Naive thymus-derived CD8-positive, alpha-beta T cell (primary cell): ENCODE measurements at places on chromosomes 6 and 20. TPM values are rescaled to one million over a fixed set of nuclear protein-coding genes. Genes with fewer than 3 reads are reported as not detected.

SYNDIG1 gene
- not detected for total RNA-seq

GDAP1L1 gene
- total RNA-seq: not detected

TMX4 gene
- 42.9 TPM for total RNA-seq

HSF2 gene
- total RNA-seq: 33.3 TPM

NT5E gene
- total RNA-seq: 56.5 TPM

SPATA25 gene
- total RNA-seq: 4.8 TPM

CASS4 gene
- total RNA-seq: 12.9 TPM

LHFPL5 gene
- total RNA-seq: not detected

DAAM2 gene
- not detected for total RNA-seq

CAPN11 gene
- not detected for total RNA-seq

ANGPT4 gene
- not detected for total RNA-seq

DNA sequence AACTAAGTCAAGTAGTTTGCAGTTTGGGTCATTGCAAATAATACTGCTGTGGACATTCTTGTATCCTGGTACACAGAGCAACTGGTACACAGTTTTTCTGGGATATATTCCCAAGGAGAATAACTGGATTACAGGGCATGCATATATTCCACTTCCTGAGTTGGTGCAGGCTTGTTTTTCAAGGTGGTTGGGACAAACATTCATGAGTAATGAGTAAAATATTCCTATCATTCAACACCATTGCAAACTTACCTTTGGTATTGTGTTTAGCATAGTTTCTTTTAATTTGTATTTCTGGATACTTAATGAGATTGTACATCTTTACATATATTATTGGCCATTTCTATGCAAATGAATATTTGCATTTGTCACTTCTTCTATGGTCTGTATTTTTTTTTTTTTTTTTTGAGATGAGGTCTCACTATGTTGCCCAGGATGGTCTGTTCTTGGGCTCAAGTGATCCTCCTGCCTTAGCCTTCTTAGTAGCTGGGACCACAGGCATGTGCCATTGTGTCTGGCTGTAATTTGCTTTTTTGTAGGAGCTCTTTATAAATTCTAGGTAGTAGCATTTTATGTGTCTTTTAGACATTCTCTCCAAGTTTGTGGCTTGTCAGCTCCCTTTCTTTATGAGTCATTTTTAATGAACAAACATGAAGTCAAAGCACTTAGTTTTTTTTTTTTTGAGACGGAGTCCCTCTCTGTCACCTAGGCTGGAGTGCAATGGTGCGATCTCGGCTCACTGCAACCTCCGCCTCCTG lies 158.7 kb downstream of the SOX4 start:
- no peaks in the 10 kb centered on the region for H3K36me3 ChIP-seq
- no peaks in the 10 kb centered on the region for H3K4me1 ChIP-seq
- H3K27me3 ChIP-seq: no peaks in the 10 kb centered on the region
- no peak overlapping the region for H3K27ac ChIP-seq

DNA sequence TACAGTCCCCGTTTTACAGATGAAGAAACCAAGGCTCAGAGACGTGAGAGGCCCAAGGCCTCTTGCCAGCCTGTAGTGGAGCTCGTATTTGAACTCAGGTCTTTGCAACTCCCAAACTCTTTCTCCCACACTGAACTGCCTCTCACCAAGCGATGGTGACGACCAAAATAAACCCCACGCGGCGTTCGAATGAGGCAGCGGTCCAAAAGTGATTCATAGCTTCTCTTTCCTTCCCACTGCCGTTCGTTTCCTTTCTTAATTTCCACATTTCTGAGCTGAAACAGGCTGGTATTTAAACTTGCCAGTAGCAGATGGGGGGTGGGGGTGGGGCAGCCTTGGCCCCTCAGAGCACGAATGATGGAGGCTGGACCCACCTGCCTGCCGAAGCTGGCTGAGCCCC lies 252.9 kb upstream of the KCNG1 start:
- H3K27me3 ChIP-seq: peaks cover 26% of the 10 kb centered on the region
- peaks cover 5% of the 10 kb centered on the region for H3K4me1 ChIP-seq
- no peaks in the 10 kb centered on the region for H3K36me3 ChIP-seq
- H3K4me3 ChIP-seq: no peak overlapping the region
- no peak for DNase-seq
- no peak overlapping the region for H3K27ac ChIP-seq

GRCh38 chr6:100944644-100945043 lies 63.5 kb upstream of the ASCC3 start:
- H3K4me1 ChIP-seq: no peaks in the 10 kb centered on the region
- no peaks in the 10 kb centered on the region for H3K36me3 ChIP-seq
- peaks cover 36% of the 10 kb centered on the region for H3K27me3 ChIP-seq
- no peak for DNase-seq

- no peak for DNase-seq
- no peaks in the 10 kb centered on the region for H3K36me3 ChIP-seq
- no peak overlapping the region for H3K4me3 ChIP-seq
- peak overlapping the region; percentile 27 for H3K27ac ChIP-seq
- no peaks in the 10 kb centered on the region for H3K27me3 ChIP-seq
- peaks cover 40% of the 10 kb centered on the region for H3K4me1 ChIP-seq
Measured at GRCh38 chr6:149079456-149079855, 238.1 kb upstream of the TAB2 start.

GRCh38 chr20:5171790-5172164 lies 45.0 kb downstream of the CDS2 start:
- H3K27me3 ChIP-seq: no peaks in the 10 kb centered on the region
- peaks cover 27% of the 10 kb centered on the region for H3K4me1 ChIP-seq
- no peaks in the 10 kb centered on the region for H3K36me3 ChIP-seq
- no peak for DNase-seq
- no peak overlapping the region for H3K4me3 ChIP-seq

GRCh38 chr20:59378396-59378795 lies 78.0 kb downstream of the EDN3 start:
- no peaks in the 10 kb centered on the region for H3K27me3 ChIP-seq
- H3K27ac ChIP-seq: no peak overlapping the region
- no peak for DNase-seq
- no peak overlapping the region for H3K4me3 ChIP-seq

DNA sequence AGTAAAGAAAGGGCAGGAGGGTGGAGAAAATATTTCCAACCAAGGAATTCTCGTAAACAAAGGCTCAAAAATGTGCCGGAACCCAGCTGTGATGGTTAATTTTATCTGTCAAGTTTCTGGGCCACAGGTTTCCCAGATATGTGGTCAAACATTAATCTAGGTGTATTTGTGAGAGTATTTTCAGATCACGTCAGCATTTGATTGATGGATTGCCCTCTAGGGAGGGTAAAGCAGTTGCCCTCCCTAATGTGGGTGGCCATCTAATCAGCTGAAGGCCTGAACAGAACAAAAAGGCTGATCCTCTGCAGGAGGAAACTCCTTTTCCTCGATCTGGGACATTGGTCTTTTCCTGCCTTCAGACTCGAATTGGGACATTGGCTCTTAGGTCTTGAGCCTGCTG lies 298.7 kb upstream of the TCF21 start:
- no peak for DNase-seq
- no peaks in the 10 kb centered on the region for H3K27me3 ChIP-seq
- H3K4me1 ChIP-seq: no peaks in the 10 kb centered on the region

- H3K36me3 ChIP-seq: peaks cover 13% of the 10 kb centered on the region
- H3K27ac ChIP-seq: no peak overlapping the region
- DNase-seq: no peak
- H3K27me3 ChIP-seq: no peaks in the 10 kb centered on the region
- H3K4me3 ChIP-seq: no peak overlapping the region
Measured at GRCh38 chr6:2237001-2237400, 8.4 kb downstream of the GMDS start.

- H3K27ac ChIP-seq: no peak overlapping the region
- no peak for DNase-seq
- no peaks in the 10 kb centered on the region for H3K27me3 ChIP-seq
- no peaks in the 10 kb centered on the region for H3K4me1 ChIP-seq
- no peaks in the 10 kb centered on the region for H3K36me3 ChIP-seq
Measured at GRCh38 chr6:164151161-164152120, 736.9 kb downstream of the QKI start.

GRCh38 chr6:107214655-107215054 lies 99.3 kb upstream of the BEND3 start:
- no peaks in the 10 kb centered on the region for H3K27me3 ChIP-seq
- no peaks in the 10 kb centered on the region for H3K4me1 ChIP-seq

GRCh38 chr6:50116390-50116789 lies 66.7 kb upstream of the DEFB112 start:
- H3K27ac ChIP-seq: no peak overlapping the region
- no peaks in the 10 kb centered on the region for H3K4me1 ChIP-seq
- H3K4me3 ChIP-seq: no peak overlapping the region
- no peaks in the 10 kb centered on the region for H3K27me3 ChIP-seq
- no peaks in the 10 kb centered on the region for H3K36me3 ChIP-seq

DNA sequence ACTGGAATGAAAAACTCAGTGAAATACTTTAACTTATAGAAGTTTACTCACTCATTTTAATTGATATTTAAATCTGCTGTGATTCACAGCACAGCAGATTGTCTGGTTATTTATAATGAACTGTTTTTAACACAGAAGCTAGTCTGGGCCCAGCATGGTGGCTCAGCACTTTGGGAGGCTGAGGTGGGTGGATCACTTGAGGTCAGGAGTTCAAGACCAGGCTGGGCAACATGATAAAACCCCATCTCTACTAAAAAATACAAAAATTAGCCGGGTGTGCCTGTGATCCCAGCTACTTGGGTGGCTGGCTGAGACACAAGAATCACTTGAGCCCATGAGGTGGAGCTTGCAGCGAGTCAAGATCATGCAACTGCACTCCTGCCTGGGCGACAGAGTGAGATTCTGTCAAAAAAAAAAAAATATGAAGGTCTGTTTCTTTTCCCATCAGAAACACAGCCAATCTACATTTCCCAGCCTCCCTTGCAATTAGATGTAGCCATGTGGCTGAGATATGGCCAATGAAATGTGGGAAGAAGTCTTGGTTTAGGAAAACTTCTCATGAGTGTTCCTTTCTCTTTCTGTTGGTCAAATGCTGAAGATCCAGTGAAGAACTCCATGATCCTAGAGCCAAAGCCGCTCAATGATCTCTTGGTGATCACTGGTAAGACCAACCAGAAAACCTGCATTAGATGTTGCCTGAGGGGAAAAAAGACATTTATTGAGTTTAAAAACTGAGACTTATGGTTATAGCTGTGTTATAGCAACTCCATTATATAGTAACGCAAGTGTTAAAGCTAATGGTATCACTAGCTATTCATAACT lies 31.3 kb upstream of the BTN3A2 start:
- H3K36me3 ChIP-seq: no peaks in the 10 kb centered on the region
- no peak overlapping the region for H3K4me3 ChIP-seq
- peaks cover 47% of the 10 kb centered on the region for H3K4me1 ChIP-seq
- no peak for DNase-seq
- no peaks in the 10 kb centered on the region for H3K27me3 ChIP-seq

GRCh38 chr20:2065099-2065498 lies 36.5 kb upstream of the STK35 start:
- H3K4me1 ChIP-seq: no peaks in the 10 kb centered on the region
- DNase-seq: no peak
- no peak overlapping the region for H3K4me3 ChIP-seq
- H3K27ac ChIP-seq: no peak overlapping the region

DNA sequence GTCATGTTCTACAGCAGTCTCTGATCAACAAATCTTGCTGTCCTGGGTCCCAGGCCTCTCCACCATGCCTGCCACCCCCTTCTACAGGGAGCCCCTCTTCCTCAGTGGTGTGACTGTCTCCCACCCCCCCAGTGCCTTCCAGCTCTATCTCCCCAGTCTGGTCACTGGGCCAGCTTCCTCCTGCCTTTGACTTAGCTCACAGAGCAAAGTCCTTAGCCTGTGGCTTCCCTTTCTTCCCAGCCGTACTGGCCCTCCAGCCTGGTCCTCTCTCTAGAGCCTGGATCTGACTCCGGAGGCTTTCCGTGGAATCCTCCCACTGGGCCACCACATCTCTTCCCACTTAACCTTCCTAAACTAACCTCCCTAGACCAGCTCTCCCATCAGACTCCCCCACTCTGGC lies 17.0 kb downstream of the MAPK13 start:
- peaks cover 13% of the 10 kb centered on the region for H3K4me1 ChIP-seq
- peaks cover 14% of the 10 kb centered on the region for H3K36me3 ChIP-seq
- H3K27ac ChIP-seq: peak overlapping the region; percentile 26
- no peak overlapping the region for H3K4me3 ChIP-seq
- no peaks in the 10 kb centered on the region for H3K27me3 ChIP-seq

DNA sequence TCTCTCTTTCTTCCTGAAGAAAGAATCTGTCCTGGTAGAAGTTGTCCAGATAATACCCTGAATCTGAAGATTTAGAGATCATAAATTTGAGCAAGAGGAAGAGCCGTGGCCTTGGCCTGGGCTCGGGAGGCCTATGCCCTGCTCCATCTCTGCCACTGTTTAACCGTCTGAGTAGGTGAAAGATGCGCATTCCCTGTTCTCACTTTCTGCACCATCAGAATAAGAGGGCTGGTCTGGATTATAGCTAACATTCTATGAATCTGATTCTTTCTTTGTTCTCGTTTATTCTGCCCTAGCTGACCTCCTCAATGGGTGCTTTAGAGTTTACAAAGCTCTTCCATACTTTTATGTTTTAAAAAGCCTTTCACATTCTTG lies 51.3 kb downstream of the ELOVL4 start:
- no peaks in the 10 kb centered on the region for H3K36me3 ChIP-seq
- no peaks in the 10 kb centered on the region for H3K4me1 ChIP-seq
- no peak overlapping the region for H3K27ac ChIP-seq

DNA sequence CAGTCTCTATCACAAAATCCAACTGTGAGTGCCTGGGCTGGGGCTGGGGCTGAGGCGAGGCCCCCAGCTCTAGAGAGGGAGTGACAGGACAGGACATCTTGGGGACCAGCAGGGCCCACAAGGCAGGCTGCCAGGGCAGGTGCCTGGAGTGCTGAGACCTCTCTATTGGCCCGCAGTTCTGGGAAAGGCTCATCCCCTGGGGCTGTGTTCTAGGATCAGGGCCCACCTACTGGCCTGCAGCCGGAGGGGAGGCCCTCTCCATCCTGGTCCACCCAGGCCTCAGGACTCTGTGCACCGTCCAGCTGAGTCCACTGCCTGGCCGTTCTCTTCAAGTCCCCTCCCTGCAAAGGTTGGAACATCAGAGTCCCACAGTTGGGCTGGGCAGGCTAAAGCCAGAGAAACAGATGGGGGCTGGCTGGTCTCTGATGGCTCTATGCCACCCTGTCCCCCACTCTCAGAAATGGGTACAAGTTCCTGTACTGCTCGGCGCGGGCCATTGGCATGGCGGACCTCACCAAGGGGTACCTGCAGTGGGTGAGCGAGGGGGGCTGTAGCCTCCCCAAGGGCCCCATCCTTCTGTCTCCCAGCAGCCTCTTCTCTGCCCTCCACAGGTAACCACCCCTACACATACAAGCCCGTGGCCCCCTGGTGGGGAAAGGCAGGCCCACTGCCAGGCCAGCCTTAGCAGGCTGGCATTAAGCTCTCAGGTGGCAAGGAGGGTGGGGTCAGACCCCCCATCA lies 9.0 kb downstream of the EMILIN3 start:
- no peaks in the 10 kb centered on the region for H3K27me3 ChIP-seq
- H3K4me1 ChIP-seq: peaks cover 2% of the 10 kb centered on the region
- no peaks in the 10 kb centered on the region for H3K36me3 ChIP-seq
- no peak overlapping the region for H3K4me3 ChIP-seq

GRCh38 chr6:101666256-101666655 lies 272.7 kb downstream of the GRIK2 start:
- no peaks in the 10 kb centered on the region for H3K4me1 ChIP-seq
- DNase-seq: no peak
- H3K4me3 ChIP-seq: no peak overlapping the region
- no peak overlapping the region for H3K27ac ChIP-seq
- no peaks in the 10 kb centered on the region for H3K36me3 ChIP-seq

- H3K27me3 ChIP-seq: no peaks in the 10 kb centered on the region
- H3K4me3 ChIP-seq: no peak overlapping the region
- DNase-seq: no peak
- peaks cover 9% of the 10 kb centered on the region for H3K36me3 ChIP-seq
- peaks cover 35% of the 10 kb centered on the region for H3K4me1 ChIP-seq
Measured at GRCh38 chr20:58399926-58400325, 10.9 kb downstream of the VAPB start.
